Left renal cortex interstitium (tissue), 4 donors: ENCODE measurements at places on chromosomes 2 and 18.

- no peak for DNase-seq
These were observed 222.1 kb upstream of the SMAD2 start for GRCh38 chr18:48152549-48152948.

GRCh38 chr2:9618410-9618809 lies 12.4 kb downstream of the YWHAQ start:
- no peak for DNase-seq

GRCh38 chr2:148702475-148702874 lies 57.9 kb downstream of the EPC2 start:
- DNase-seq: no peak

DNA sequence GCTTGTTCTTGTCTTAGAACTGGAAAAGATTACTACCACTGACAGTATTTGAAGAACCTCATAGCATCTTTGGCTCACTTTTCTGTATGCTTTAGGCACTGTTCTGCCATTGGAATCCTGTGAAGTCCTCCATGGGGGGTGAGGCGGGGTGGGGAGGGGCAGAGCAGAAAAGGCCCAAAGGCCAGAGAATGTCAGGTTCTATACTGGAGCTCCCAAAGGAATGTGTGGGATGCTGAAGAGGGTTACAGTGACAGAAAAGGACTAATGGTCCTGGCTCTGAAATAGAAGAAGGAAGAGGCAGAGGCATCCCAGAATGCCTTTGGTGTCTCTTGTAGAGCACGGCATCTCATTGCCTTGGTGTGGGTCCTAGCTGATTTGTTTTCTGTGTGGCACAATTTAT lies 141.9 kb downstream of the HAUS1 start:
- no peak for DNase-seq

GRCh38 chr18:30682672-30683071 lies 359.9 kb downstream of the DSC3 start:
- no peak for DNase-seq

DNA sequence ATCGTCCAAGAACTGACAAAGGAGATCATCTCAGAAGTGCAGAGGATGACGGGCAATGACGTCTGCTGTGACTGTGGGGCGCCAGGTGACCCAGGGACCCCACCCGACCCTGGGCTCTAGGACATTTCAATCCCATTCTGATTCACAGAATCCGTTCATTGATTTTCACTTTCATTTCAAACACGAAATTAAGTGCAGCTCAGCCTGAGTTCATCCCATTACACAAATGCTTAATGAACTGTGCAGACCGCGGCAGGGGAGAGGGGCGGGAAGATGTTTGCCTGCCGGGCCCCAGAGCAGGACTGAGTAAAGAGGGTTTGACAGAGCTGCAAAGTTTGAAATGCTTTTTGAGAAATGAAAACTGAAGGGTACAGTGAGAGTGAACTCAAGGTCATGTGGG lies 67.1 kb downstream of the ITGB1BP1 start:
- no peak for DNase-seq
